ENCODE measurements at places on chromosomes 11 and 22.

DNA sequence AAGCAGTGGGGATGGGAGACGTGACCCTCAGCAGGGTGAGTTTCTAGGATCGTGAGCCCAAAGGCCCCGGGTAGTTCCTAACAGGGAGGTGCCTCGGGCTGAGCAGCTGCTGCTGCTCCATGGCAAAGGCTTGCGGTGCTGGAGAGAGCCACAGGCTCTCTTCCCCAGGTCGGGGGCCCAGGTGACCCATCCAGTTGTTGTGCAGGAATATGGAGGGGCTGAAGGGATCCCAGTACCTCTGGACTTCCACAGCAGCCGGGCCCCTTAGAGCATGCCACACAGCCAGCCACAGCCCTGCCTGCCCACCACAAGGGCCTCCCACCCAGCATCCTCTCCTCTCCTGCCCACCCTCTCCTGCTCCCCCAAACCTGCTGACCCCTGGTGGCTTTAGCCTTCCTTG lies 49.3 kb downstream of the BUD13 start:
- DNase-seq: no peak

GRCh38 chr11:117929142-117929915 lies at the start of gene TMPRSS13:
TMPRSS13 (minus strand) TSS chr11:117929402; CDS start chr11:117929307, 95 bp downstream.
- no peak for DNase-seq

GRCh38 chr11:11250470-11250869 lies 102.6 kb downstream of the CSNK2A3 start:
- no peak for DNase-seq

DNA sequence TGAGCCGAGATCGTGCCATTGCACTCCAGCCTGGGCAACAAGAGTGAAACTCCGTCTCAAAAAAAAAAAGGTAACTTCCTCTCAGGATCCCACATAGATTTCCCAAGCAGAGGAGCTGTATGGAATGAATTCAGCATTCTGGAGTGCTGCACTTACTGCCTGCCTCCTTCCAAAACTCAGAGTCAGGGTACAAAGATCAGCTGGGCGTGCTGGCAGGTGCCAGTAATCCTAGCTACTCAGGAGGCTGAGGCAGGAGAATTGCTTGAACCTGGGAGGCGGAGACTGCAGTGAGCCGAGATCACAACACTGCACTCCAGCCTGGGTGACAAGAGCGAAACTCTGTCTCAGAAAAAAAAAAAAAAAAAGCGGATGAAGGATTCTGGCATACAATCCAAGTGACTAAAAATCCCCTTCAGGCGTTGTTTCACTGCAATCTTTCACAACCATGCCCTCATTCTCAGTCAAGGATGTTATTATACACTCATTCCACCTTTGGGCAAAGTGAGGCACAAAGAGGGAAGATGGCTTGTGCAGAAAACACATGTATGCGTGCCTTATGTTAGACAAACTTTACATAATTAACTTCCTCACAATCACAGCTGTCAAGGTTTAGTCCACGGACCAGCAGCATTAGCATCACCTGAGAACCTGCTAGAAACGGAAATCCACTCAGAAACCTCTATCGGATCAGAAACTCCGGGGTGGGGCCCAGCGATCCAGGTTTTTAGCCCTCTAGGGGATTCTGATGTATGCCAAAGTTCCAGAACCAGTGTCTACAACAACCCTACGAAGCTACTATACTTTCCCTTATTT lies 1.1 kb upstream of the NOL12 start:
- no peak for DNase-seq

GRCh38 chr11:92528001-92528400 lies 303.4 kb downstream of the FAT3 start:
- no peak for DNase-seq

- no peak for DNase-seq
Observed at GRCh38 chr11:2853997-2854560, 31.5 kb downstream of the CDKN1C start.

DNA sequence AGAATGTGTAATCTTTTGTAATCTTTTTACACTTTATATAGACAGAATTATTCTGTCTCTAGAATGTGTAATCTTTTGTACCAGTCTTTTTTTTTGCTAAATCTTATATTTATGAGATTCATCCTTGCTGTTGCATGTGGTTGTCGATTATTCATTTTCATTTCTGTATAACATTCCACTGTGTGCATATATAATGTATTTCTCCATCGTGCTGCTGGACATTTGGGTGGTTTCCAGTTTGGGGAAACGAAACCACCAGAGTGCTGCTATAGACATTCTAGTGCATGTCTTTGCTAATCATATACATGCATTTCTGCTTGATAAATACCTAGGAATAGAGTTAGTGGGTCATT lies 146.5 kb downstream of the GRIK4 start:
- no peak for DNase-seq

DNA sequence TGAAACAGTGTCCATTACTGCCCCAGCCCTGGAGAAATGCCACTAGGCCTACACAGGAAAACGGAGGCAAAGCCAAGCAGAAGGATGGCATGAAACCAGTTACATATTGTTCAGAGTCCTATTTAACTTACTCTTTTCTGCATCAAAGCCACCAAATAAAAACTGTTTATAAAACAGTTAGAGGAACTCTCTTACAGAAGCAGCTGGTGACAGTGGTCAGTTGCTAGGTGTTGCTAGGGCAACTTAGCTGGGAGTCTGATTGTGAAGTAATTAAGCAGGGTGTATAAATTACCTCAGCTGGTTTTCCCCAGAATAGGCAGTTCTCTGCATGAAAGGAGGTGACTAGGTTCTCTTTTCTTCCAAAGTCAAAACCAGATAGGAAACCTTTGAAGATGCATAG lies 115.6 kb upstream of the ZBED5 start:
- no peak for DNase-seq

DNA sequence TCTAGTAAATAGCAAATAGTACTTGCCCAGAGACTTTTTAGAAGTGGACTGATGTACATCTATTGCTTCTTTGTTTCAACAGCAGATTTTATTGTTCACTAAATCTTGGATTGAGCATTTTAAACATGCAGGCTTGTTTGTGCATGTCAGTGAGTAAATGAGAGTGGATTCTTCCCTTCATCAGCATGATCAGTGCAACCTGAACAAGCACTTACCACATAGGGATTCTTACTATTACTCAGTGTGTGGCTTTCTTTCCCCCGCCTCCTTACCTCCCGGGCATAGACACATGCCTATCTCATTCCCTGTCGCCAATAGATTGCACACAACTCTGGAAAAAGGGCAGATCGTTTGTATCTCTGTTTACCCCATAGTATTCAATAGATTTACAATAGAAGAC lies 197.5 kb downstream of the C11orf87 start:
- DNase-seq: no peak

GRCh38 chr11:72635309-72635915 lies 38.8 kb downstream of the PDE2A start:
- DNase-seq: no peak

GRCh38 chr22:43205748-43206508 lies 19.0 kb upstream of the TTLL12 start:
- DNase-seq: no peak

- no peak for DNase-seq
Observed at GRCh38 chr11:67351275-67352005, 1.9 kb downstream of the POLD4 start.

- no peak for DNase-seq
Observed at GRCh38 chr22:25390297-25391240, 171.1 kb downstream of the CRYBB2 start.

DNA sequence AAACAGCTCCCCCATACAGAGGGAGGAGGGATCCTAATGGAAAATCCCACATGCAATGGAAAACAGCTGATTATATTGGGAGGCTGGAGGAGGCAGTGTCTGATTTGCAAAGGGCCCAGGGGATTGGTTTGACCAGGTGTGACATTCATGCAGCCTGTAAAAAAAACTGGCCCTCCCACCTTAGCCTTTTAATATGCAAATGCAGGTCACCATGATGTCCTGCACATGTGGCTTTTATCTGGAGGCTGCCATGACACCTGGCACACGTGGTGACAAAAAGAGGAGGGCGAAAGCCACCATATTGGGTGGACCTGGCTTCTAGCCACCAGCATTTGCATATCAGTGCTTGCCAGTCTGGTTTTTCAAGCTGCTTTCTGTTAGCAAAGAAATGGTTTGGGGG lies 48.5 kb downstream of the ZNF280B start:
- DNase-seq: no peak

GRCh38 chr11:108597736-108598355 lies 4.3 kb upstream of the EXPH5 start:
- DNase-seq: no peak

- no peak for DNase-seq
Observed at GRCh38 chr22:44193535-44193891, 12.8 kb downstream of the PARVG start.

DNA sequence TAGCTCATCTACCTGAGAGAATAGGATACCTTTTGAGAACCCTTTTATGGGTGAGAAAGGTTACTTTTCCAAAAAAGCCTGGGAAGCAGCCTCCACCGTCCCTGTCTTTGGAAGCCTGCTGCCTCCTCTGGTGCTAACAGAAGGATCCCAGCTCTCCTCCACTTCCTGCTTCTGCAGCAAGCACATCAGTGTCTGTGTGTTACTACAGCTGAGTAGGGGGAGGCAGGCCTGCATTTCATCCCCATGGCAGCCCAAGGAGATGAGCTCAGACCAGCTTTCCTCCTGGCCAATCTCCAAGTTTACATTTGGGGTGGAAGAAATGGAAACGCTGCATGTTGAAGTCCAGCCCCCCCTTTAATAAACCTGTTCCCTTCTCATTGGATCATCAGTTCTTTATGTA lies 7.4 kb upstream of the CCDC34 start:
- no peak for DNase-seq

GRCh38 chr11:36376009-36376887 lies 80.2 kb downstream of the PRR5L start:
- DNase-seq: no peak

DNA sequence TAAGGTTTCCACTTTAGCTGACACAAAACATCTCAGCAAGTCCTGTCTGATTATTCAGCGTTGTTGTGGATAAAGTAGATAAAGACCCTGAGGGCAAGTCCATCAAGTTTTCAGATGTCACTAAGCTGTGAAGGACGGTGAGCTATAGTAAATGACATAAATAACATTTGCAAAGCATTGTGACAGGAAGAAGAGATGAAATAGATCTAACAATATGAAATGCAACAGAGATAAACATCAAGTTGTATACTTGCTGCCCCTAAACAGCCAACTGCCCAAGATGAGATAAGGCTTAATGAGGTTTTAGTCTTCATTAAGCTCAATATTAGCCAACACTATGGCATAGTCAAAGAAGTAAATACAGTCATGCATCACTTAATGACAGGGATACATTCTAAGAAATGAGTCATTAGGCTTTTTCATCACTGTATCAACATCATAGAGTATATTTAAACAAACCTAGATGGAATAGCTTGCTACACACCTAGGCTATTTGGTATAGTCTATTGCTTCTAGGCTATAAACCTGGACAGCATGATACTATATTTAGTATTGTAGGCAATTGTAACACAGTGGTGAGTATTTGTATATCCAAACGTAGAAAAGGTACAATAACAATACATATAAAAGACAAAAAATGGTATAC lies 625.1 kb upstream of the ANO5 start:
- DNase-seq: no peak

GRCh38 chr11:75705541-75705940 lies 12.1 kb upstream of the MOGAT2 start:
- DNase-seq: no peak

DNA sequence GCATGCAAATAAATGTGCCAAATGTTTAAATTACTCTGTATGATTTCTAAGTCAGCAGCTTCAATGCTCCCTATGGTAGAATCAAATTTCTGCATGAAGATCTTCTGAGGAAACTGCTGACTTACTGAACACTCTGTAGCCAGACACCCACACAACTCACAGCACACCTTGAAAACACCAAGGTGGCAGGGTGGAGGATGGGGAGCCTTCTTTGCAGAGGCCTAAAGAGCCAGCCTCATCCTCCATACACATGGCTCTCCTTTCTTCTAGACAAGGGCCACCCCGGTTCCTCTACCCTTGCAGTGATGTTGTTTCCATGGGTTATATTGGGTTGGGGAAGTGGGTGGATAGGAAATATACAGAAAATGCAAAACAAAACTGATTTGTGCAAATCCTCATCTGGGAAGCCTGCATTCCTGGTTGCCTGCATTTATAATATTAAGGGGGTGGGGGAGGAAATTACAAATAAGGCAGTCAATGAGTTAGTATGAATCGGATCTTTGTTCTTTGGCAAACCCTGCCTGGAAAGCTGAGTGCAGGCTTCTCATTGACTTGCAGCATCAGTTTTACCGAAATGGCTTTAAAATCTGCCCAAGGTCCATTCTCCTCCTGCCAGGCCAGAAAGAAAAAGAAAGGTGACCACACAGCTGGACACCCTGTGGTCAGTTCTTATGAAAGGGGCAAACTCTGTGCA lies 15.8 kb upstream of the ETS1 start:
- no peak for DNase-seq

DNA sequence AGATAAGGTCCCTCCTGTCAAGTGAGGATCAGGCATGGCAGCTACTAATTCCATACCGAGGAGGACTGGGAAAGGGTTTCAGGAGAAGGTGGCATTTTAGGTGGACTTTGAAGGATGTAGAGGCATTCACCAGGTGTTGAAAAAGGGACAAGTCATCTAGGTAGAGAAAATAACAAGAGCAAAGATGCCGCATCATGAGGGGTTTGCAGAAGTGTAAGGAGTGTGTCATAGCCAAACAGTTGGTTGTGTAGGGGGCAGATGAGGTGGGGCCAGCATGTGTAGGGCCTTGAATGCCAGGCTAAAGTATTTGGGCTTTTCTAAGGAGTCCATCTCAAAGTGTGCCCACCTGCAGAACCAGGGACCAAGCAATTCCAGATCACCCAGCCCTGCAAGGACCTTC lies 11.6 kb upstream of the LRRC32 start:
- no peak for DNase-seq

GRCh38 chr11:120805960-120806555 lies 217.8 kb upstream of the TBCEL start:
- no peak for DNase-seq

- DNase-seq: no peak
Observed at GRCh38 chr22:23405366-23405851, 174.7 kb downstream of the IGLL1 start.

DNA sequence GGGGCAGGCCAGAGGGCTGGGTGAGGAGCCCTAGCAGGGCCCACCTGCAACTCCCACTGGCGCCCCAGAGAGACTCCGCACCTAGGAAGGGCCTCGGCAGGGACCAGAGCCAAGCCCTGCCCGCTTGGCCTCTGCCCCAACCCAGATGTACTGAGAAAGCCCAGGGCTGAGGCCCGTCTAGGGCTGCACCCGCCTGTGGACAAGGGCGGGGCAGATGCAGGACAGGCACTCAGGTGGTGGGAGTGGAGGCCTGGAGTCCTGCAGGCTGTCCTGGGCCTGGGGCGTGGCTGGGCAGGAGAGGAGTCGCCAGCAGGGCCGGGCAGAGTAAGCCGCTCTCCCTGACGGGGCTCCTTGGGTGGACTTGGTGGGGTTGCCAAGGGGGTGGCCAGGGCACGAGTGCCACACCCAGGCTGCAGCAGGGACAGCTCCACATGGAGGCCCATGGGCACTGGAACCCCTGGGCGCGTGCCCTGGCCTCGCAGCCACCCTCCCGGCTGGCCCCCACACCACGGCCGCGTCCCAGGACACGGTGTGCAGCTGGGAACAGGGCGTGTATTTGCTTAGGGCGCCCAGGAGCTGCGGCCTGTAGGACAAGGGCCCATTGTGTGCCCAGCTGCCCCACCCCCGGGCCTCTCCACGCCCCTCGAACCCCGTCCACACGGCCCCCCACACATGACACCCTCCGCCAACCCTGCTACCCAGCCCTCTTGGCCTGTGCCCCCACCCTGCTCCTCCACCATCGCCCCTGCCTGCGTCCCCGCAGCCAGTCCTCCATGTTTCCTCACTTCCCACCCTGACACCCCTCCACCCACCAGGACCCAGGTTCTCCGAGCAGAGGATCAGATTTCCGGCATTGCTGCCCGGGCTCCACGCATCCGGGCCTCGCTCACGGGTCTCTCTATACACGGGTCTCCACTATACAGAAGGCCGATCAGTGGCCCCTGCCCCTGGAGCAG lies 11.3 kb upstream of the PIM3 start:
- no peak for DNase-seq
